ENCODE measurements at places on chromosomes 7 and 10. TPM values are rescaled to one million over a fixed set of nuclear protein-coding genes. Genes with fewer than 3 reads are reported as not detected.

GRCh38 chr10:111316722-111317212 is 239.9 kb downstream of the ADRA2A start:
- DNase-seq = no peak

Gene FAM241B
- 2.3 TPM for total RNA-seq

GRCh38 chr10:31749301-31749700 is 179.3 kb downstream of the ARHGAP12 start:
- DNase-seq = no peak

Gene TMEM184A
- 0.19 TPM for total RNA-seq

Gene ANKRD26
- 9.1 TPM for total RNA-seq

Gene PKD1L1
- total RNA-seq = 0.56 TPM

Gene FOXI2
- not detected for total RNA-seq

GRCh38 chr10:61438141-61438988 is 14.8 kb downstream of the TMEM26 start:
- DNase-seq = no peak

GRCh38 chr7:3537210-3537875 is 236.3 kb downstream of the SDK1 start:
- no peak for DNase-seq

DNA sequence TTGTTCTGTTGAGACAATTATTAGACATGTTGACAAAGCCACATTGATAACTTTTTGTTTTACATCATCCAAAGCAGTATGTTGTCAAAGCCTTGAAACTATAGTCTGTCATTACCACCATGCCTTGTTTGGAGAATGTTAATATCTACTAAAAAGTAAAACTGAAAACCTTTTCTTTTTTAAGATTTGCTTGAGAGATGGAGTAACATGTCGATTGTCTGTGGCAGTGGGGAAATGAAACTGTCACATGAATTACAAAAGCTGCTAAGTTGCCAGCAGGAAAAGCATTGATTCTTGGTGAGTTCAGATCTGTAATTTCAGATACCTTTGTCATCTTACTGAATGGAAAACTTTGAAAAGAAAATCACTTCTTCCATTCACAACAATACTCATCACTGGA is 69.1 kb downstream of the TFPI2 start:
- DNase-seq = no peak

DNA sequence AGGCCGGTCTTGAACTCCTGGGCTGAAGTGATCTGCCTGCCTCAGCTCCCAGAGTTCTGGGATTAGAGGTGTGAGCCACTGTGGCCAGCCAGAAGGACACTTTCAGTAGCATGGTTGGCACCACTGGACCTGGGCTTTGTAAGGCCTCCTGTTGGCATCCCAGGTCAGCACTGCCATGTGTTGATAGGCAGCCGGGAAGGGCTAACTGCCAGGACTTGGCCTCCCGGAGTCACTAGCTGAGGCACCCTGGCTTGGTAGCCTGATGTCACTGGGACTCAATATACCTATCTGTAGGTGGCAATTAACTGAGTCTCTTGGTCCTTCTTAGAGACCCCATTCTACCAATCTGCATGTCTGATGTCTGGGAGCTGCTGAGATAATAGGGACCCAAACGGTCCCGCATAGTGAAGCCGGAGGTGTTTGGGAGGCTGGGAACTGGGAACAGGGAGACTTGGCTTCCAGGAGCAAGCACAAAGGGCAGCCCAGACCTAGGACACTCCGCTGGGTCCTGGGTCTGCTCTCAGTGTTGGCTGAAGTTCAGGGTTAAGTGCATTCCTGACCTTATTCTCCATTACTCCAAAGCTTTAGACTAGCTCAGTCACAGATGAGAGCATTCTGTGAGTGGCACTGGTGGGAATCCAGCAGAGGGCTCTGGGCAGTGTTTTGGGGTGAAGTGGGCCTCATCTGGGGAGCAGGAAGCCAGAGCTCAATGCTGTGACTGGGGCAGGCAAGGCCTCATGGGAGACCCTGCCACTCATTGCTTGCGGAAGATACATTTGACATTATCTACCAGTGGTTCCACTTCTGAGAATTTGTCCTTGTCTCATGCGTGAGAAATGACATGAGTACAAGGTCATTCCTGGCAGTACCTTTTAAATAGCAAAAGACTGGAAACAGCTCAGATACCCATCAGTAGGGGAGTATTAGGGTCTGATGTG is 2.7 kb downstream of the LHPP start:
- DNase-seq = no peak

- DNase-seq = no peak
Measured at GRCh38 chr10:3865565-3865964, 80.6 kb upstream of the KLF6 start.

Gene NEUROG3
- not detected for total RNA-seq

GRCh38 chr10:2861632-2862210 is 205.6 kb upstream of the PFKP start:
- DNase-seq = no peak

GRCh38 chr10:77251297-77252013 is 386.2 kb downstream of the KCNMA1 start:
- DNase-seq = no peak

GRCh38 chr7:132654150-132654549 is 77.9 kb upstream of the PLXNA4 start:
- no peak for DNase-seq
